ENCODE measurements at places on chromosomes 13 and 19.

- no peak for DNase-seq
Observed at GRCh38 chr13:114260814-114261213, 20.6 kb upstream of the UPF3A start.

GRCh38 chr13:113820813-113821651, 42.8 kb downstream of the GAS6 start:
- DNase-seq, result no peak

DNA sequence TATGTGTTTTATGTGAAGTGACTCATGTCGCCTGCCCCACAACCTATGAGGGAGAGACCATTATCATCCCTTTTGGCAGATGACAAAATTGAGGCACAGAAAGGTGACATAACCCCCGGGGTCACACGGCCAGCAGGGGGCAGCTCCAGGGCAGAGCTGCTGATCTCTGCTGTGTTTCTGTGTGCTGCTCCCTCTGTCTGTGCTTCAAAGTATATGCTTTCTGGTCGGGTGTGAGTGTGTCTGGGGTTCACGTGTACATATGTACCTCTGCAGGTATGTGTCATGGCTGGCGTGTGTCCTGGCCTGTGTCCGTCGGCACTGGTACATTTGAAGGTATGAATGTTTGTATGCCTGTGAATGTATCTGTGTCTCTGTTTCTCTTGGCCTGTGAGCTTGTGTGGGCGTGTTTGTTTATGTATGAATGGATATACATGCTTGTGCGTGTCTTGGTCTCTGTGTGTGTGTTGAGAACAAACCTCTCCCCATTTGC, 7.1 kb downstream of the LIPE start:
- peak; percentile 80 for DNase-seq

DNA sequence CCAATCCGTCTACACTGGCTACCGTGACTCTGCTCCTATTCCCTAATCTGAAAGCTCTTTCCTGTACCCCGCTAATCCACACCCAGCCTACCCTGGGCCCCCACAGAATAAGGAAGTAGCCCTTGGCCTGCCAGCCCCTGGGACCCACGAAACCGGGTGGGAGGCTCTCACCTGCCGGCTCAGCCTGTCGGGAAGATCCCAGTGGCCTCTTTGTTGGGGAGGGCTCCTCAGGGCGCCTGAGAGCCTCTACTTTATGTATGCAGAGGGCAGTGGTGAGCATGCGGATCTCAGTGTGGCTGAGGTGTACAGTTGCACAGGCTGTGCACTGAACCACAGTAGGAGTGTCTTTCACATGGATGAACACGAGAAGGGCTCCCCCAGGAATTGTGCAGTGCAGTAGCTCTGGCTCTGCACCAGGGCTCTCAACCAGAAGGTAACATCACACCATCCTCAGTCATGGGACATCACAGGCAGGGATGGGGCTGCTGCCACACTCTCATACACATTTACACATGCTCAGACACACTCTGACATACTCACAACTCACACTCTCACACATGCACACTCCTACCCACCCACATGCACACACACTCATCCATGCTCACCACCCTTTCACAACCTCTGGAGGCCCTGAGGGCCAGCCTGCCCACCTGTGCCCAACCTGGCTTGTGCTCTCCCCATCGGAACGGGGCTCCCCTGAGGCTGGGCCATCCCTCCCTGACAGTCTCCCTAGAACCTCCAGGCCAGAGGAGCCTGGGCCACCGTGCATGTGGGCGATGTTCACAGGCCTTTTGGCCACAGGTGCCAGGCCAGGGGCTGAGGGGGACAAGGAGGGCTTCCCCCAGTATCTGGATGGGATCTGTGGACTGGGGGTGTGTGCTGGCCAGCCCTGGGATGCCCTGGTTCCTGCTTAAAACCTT, 135.0 kb downstream of the URI1 start:
- no peak for DNase-seq

DNA sequence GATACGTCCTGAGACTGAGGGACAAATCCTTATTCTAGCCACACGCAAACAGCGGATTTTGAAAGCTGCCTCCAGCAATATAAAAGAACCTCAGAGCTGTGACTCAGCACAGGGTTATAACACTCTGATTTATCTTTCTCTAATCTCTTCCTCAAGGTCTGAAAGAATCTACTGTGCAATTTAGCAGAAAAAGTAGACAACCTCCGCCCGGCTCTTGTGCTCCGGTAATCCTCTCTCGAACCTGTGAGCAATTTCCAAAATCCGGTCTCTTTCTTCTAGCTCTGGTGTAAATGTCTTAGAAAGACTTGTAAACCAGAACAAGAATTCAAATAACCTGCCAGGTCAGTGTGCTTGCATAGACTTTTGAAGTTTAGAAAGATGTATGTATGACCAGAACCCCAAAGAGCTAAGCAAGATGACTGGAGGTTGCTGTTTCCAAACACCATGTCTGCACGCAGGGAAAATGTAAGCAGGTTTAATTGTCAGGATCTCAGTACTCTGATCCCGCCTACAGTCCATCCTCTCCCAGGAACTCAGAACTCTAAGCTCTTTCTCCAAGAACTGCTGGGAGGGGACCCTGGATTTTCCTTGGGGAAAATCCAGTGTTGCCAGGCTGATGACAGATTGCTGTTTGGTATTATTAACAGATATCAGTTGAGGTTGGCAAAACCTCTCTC, 338.1 kb downstream of the RFC3 start:
- DNase-seq, result no peak

- no peak for DNase-seq
Observed at GRCh38 chr19:18603958-18604819, 2.4 kb downstream of the CRLF1 start.

- DNase-seq, result no peak
Observed at GRCh38 chr19:28602675-28603298, 610.2 kb downstream of the UQCRFS1 start.

DNA sequence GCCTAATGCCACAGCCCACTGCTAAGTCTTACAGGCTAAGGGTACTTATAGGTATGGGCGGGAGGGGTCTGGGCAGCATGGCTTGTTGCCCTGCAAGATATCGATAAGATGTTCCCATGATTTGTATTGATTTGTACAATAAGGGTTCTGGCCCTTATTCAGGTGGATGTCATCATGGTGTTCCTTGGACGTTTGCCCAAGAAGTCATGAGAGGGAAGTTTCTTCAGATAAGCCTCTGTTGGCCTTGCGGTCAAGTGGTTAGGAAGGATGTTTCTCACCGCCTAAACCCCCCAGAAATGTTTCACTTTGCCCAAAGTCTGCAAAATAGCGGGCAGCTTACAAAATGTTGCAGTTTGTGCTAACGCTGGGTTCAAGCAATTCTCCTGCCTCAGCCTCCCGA, 7.3 kb downstream of the PARP4 start:
- no peak for DNase-seq

- no peak for DNase-seq
Observed at GRCh38 chr13:69035771-69036170, 1071.9 kb upstream of the ATXN8OS start.

- no peak for DNase-seq
Observed at GRCh38 chr13:110291286-110291685, 15.7 kb downstream of the COL4A1 start.

DNA sequence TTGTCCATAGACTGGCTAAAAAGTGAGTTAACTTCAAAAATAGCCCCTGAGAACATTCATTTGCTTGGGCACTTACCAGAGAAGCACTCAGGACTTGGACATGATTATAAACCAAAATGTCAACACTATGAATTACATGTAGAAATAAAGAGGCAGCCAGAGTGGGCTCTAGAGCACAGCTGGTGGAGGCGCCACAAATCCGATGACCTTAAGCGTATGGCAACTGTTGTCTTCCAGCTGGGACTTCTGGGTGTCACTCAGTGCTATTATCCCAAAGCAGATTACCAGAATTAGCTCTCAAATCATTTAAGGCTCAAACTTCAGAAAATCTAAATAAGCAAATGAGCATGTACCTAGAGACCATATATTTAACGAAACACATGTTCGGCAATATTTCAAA, 1255.5 kb upstream of the SLC10A2 start:
- DNase-seq, result no peak

DNA sequence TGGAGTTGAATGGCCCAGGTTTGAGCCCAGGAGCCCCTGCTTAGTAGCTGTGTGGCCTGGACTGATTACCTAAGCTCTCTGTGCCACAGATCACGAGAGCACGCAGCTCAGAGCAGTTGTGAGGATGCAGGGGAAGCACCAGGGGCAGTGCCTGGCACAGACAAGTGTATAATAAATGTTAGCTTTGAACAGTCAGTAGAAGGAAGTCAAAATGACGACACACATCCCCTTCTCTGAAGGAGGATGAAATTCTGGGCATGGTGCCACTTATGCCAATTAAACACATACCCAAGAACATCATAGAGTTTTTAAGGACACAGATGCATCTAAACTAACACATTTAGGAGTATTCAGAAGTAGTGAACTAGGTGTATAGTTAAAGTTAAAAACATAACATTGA, 24.9 kb upstream of the SIGLEC11 start:
- no peak for DNase-seq

DNA sequence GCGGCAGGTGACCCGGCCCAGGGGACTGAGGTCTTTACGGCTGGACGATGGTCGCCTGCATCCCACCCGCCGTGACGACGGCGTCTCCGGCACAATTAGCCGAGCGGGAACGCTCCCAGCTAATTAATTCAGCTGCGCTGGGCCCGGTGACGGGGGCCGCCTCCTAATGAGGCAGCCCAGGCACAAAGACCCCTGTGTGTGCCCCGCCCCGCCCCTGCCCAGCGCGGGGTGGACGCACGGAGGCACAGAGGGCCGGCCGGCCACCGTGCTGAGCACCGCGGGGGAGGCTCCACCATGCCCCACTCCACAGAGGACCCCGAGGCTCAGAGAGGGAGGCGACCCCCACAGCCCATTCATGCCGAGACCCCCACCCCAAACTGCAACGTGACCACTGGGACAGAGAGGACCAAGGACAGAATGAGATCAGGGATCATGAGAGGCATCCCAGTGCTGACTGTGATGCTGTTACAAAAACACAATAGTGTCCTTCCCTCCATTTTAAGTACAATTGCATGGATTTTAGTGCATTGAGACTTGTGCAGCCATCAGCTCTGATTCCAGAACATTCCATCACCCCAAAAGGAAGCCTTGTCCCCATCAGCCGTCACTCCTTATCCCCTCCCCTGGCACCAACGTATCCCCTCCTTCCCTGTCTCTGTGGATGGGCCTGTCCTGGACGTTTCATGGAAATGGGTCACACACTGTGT, 17.0 kb downstream of the EFNA2 start:
- DNase-seq, result no peak

DNA sequence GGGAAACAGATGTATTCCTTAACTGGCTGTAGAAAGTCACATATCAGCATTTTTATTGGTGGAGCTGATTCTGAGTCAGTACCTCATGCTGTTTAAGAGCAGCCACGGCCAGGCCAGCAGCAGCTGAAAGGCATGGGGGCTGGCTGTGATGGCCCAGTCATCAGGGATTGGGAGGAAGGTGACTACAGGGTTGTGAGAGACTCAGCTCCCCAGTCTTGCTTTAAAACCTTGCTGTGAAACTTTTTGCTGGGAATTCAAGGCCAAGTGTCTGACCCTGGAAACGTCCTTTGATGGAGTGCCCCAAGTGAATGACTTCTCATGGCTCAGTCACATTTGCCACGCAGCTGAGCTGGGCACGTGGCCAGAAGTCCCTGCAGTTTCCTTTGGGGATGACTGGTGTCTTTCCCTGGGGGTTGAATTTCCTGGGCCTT, 39.1 kb upstream of the RNF113B start:
- no peak for DNase-seq

DNA sequence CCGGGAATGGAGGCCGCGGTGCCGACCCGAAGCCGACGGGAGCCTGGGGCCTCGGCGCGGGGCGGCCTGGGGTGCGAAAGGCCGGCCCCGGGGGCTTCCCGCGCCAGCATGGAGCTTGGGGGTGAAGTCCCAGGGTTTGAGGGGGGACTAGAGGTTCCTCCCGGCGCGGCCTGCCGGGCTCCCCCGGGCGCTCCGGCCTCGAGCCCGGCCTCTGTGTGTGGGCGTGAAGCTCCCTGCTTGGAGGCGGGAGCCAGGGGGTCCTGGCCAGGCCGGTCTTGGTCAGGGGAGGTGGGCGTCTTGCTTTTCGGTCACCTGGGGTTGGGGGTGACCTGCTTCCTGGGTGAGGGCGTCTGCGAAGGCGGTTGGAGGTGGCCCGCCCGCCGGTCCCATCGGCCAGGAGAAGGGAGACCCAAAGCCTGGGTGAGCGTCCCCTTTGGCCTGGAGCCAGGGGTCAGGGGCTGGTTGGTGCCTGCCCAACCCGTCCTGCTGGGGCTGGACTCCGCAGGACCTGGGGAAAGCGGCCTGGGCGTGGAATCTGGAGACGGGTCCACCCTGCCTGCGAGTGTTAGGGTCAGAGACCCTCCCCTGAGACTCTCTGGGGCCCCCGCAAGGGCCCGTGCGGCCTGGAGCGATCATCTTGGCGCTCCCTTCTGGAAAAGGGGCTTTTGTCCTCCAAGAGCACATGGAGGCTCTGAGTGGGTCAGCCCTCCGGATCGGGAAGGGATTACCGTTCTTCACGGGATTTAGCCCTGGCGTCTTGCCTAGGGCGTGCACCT, 535 bp downstream of the BSG start:
- no peak for DNase-seq

GRCh38 chr19:3175781-3176714, 2.5 kb upstream of the S1PR4 start:
- DNase-seq, result no peak

DNA sequence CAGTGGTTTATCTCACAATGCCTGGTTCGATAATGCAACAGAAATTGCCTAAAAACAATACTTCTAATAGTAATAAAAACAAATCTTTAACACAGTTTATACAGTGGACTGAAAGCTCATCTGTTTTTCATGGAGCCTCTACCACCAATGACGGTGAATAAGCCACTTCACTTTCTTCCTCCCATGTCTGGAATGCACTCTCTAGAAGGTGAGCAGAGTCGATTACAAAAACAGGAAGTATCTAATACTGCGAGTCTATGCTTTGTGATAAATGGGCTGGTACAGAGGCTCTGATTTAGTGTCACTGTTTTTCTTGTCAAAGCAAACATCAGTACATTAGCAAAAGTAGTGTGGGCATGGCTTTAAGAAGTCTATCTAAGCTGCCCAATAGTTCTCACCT, 1348.6 kb upstream of the SLC10A2 start:
- DNase-seq, result no peak

GRCh38 chr19:19486343-19487076, 28.8 kb downstream of the TSSK6 start:
- DNase-seq, result no peak

Measured in activated naive CD8-positive, alpha-beta T cell treated with anti-CD3 and anti-CD28 coated beads, Interleukin-2, amount 50 U/mL, for 24 hours (primary cell).